ENCODE measurements at places on chromosomes 5 and 9.

DNA sequence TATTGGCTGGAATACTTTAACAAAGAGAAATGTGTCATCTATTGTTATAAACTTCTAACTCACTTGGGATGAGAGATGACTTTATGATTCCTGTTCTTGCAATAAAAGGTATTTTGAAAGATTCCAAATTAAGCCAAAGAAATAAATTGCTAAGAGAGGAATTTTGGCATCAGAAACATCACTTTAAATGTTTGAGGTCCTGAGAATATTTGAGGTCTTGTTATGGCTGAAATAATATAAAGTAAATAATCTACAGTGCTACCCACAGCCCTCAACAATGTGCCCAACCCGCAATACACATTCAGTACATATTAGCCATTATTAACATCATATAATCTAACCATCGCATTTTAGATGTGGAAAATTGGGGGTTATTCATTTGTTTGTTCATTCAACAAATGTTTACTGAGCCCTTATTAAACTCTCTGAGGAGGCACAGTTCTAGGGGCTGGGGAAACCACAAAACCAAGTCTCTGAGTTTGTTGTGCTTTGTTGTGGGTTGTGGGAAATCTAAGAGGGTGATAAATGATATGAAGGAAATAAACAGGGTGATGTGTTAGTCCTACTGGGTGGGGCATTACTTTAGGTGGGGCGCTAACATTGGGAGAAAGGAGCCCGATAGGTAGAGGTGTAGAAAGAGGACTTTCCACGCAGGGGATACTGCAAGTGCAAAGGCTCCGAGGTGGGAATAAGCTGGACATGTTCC is 135.2 kb upstream of the CLINT1 start:
- DNase-seq: no peak

DNA sequence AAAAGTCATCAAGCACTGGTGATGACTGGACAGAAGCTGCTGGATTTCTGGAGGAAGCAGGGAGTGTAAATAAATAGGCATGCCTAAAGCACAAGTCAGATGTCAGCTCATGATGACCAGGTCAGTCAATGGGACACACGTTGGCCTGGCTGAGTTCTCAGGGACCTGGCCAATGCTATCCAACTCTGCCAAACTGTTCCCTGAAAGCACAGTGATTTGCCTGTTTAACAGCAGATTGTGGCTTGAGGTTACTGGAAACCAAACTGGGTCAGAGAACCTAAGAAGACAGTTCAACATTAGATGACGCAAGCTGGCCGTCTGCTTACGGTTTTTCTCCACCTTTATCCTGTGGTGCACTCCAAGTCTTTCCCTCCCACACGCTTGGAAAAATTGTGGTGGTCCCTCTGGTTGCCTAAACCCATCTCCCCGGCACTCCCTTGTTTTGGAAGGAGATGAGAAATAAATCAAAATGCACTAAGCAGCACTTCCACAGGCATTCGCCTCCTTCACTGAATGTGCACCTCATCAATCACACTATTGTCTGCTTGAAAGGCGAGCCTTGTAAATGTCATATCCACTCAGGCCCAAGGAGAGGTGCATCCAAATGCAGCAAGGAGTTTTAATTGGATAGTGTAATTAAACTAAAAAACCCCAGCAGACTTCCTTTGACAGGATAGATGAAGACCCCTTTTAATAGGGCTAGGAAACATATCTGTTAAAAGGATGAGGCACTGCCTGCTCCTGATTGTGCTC is 199.4 kb downstream of the GAPVD1 start:
- no peak for DNase-seq

DNA sequence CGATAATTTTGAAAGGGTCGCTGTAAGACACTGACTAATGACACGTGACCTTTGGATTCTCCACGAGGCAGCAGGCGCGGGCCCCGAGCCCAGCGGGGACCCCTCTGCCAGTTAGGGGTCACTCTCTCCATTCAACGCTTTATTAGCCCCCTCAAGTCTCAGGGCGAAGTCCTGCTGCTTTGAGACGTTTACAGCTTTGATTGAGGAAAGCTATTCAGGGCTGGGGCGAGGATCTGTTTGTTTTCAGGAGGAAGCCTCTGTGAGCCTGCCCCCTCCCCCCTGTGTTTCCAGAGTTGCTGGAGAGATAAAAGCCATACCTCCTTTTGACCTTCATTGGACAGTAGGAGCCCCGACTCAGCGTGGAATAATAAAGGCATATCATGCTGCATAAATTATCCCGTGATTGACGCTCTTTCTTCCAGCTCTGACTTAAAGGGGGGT is 31.4 kb upstream of the MSX2 start:
- DNase-seq: no peak

DNA sequence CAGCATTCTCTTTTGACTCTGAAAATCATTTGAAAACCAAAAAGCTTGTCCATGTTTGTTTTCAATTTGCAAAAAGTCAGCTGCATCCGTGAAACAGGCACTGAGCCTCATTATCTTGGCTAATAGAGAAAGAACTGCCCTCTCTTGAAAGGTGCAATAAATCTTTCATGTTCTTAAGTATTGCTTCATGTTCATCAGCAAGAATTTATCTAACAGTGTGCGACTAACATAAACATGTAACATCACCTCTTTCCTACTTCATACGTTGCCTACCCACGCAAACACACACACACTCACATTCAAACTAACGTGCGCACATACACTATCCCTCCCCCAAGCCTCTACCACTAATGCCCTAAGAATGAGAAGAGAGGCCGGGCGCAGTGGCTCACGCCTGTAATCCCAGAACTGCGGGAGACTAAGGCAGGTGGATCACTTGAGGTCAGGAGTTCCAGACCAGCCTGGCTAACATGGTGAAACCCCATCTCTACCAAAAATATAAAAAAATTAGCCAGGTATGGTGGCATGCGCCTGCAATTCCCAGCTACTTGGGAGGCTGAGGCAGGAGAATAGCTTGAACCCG is 629.7 kb upstream of the ZNF608 start:
- DNase-seq: no peak

GRCh38 chr9:127258606-127259471 is 5.7 kb upstream of the GARNL3 start:
- DNase-seq: no peak

GRCh38 chr5:14178671-14179211 is 35.6 kb downstream of the TRIO start:
- DNase-seq: no peak

GRCh38 chr5:83724001-83724400 is 3.3 kb upstream of the HAPLN1 start:
- DNase-seq: no peak

DNA sequence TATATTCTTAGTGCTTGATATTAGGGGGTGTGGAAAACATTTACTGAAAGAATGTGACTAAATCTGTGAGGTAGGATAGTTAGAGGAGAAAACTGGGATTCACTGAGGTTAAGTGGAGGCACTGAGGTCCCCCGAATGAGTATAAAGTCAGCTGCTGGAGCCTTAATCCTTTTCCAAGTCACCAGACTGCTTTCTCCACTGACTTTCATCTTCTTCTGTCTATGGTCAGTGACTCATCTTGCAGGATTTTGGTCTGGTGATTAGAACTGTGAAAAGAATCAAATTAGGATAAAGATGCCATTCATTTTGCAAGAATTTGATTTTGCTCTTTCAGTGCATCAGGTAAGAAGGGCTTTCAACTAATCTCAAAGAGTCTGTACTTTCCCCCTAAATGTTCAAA is 89.3 kb upstream of the ALDH1A1 start:
- no peak for DNase-seq

GRCh38 chr5:159581502-159582249 is 251.4 kb upstream of the IL12B start:
- peak; percentile 2 for DNase-seq

- DNase-seq: no peak
These were observed 181.3 kb upstream of the IL12B start for GRCh38 chr5:159511570-159511969.

GRCh38 chr5:92019376-92019990 is 636.4 kb upstream of the ARRDC3 start:
- DNase-seq: no peak

DNA sequence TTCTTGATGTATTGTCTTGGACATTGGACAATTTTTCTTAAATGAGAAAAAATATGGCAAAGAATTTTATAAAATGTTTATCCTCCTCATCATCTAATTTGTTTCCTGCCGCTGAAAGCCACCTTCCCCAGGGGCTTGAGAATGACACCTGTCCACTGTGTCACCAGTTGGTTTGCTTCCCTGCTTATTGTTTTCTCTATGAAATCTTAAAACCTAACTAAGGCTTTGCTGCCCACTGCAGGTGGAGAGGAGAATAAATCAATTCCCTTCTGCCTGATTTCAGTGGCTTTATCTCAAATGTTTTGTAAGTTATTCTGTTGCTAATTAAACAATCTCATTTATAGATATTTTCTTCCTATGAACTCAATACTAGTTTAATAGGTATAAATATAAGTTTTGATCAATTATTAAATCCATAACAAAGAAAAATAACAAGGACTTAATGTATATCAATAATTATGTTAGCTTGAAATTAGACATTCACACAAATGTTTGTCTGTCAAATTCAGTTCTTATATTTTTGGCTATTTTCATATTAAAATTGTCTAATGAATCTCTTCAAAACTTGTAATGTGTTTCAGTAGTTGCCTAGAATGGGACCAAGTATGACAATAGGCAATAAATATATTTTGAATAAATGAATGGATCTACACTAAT is 822.5 kb downstream of the PTPRD start:
- no peak for DNase-seq

- no peak for DNase-seq
These were observed 116.1 kb upstream of the IL6ST start for GRCh38 chr5:56110646-56111403.
